ENCODE measurements at places on chromosomes 5 and 9.

GRCh38 chr9:124858330-124859046 lies 3.3 kb downstream of the RPL35 start:
- DNase-seq = no peak

DNA sequence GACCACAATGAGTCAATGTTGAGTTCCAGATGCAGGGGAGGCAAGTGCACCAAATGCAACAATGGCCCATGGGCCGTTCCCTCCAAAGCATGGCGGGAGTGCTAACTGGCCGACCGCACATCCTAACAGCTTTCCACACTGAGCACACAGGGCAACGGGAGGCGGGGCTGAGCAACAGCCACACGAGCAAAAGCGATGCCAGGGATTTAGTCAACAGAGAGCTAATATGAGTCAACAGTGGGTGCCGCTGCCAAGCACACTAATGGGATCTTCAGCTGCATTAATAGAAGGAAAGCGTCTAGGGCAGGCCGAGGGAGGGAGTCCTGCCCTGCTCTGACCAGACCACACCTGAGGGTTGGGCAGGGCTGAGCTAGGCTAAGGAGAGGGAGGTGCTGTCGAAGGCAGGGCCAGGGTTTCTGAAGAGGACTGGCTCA lies 4.6 kb downstream of the EPB41L4B start:
- DNase-seq = no peak

DNA sequence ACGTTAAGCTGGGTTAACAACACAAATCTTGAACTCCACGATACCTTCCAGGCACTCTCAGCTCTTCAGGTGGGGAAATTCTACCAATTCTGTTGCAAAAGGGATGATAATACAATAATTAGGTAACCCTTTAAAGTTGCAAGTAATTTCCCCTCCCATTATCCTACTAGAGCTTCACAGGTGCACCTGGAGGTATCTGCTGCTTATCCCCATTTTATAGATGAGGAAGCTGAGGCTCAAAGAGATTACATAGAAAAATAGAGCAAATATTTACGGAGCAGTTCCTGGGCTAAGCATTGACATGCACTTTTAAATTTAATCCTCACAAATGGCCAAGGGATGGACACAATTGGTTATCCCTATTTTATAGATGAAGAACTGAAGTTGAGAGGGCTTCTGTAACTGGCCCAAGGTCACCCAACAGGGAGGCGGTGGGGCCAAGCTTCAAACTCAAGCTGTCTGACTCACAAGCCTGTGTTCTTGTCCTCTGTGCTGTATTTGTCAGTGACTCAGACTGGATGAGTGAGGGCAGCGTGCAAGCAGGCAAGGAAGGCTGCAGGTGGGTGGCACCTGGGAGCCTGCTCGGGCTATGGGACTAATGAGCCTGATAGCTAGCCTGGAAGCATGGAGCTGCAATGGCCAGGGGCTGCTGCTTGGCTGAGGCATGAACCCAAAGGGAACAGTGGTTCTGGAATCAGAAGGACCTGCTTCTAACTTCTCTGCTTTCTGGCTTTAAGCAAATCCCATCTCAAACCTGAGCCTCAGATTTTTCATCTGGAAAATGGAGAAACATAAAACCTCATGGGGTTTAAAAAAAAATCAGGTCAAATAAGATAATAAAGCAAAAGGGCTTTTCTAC lies 105.5 kb downstream of the PDE6A start:
- DNase-seq = no peak

DNA sequence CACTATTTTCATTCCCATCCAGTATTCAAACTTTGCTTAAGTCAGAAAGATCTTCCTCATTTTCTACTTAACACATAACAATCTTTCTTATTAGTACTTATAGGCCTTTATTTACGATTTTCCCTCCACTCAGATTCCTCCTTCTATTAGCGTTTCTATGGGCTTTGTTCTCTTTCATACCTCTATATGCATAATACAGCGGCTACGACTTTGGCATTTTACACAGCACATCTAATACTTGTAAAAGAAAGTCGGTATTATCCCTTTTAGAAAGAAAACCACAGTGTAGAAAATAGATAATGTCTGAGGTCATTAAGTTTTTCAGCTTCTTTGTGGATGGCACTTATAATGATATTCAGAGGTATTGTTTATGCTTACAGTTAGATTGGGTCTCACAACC lies 8.4 kb downstream of the RBM18 start:
- DNase-seq = no peak

DNA sequence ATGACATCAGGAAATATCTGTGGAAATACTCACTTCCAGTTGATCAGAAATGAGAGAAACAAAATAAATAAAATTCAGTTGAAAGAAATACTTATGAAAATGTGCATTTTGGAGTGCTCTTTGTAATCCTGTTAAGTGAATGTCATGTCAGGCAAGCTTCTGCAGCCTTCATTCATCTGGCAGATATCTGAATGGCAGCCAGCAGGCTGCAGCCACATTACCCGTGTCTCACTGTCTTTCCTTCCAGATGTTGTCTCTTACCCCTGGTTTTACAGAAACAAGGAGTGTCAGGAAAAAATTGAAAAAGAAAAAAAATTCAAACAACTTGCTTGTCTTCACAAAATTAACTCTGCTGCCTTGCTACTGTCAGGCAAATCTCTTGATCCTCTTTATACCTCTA lies 445.0 kb upstream of the RIOK2 start:
- no peak for DNase-seq

GRCh38 chr9:121739971-121740370 lies 88.5 kb downstream of the DAB2IP start:
- DNase-seq = no peak

DNA sequence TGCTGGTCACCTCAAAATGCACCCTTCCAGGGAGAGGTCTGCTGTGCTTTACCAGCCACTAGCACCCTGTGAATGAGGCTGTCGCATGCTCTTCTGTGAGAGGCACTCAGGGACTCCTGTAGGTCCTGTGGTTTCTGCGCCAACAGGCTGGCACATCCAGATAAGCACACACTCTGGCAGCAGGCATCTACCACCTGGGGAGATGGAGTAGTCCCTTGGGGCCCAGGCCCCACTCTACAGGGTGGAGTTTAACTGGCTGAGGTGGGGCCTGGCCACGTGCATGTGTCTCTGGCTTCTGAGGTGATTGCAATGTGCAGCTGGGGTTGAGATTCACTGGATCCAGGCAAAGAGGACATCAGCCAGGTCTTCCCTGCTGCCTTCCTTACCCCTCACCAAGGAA lies 32.3 kb downstream of the TMEM174 start:
- no peak for DNase-seq

DNA sequence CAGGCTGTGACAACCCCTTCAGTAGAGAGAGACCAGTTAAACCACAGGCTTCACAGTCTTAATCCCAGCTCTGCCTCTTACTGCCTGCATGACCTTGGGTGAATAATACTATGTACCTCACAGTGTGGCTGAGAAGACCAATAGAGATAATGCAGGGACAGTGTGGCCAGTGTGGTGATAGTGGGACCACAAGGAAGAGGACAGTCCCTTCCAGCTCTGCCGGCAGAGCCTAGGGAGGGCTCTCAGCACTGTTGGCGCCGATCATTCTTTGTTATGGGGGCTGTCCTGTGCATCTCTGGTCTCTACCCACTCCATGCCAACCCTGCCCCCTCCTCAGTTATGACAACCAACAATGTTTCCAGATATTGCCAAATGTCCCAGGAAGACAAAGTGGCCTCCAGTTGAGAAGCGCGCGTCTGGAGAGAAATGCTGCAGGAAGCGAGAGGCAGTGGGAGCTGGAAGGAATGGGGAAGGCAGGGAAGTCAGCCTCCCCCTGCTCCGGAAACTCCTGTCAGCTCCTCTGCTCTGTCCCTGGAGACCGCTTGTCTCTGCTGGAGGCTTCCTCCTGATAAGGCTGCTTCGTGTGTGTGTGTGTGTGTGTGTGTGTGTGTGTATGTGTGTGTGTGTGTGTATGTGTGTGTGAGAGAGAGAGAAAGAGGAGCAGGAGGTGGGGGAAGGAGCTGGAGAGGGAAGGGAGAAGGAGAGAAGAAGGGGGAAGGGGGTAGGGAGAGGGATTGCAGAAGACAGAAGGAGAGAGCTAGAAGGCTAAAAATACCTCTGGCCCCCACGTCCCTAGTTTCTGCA lies 31.8 kb upstream of the FABP6 start:
- peak; percentile 50 for DNase-seq

DNA sequence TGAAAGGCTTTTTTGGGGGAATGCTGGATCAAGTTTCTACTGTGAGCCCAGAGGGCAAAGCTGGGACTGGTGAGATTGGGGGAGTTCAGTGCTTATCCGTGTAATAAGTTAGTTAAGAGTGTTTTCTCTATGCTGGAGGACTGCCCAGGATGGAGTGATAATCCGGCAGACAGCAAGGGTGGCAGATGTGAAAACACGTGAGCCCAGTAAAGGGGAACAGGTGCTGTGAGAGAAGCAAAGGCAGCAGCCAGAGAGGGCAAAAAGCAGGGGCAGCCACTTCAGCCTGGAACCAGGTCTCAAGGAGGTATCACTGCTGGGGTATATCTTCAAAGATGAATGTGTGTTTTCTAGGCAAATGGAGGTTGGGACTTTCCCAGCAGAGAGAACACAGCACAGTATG lies 53.9 kb downstream of the GALNT10 start:
- DNase-seq = no peak

- no peak for DNase-seq
Observed at GRCh38 chr5:6545770-6546690, 86.8 kb downstream of the NSUN2 start.

DNA sequence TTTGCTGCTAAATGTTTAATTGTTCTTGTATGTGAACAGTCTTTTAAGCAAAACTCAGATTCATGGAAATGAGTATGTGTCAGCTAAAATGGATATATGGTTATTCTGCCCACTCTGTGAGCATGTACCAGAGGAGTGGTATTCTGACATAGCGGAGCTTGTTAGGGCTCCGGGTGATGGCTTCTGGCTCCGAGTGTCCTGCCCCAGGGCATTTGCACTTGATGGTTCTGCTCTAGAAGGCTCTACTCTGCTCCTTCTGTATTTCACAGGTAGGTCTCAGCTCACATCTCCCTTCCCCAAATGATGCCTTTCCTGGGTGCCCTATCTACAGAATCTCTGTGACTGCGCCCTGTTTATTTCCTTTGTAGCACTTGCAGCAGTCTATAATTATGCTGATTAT lies 113.3 kb downstream of the ARHGAP26 start:
- DNase-seq = no peak

Data from erythroblast (primary cell).